Activated CD4-positive, alpha-beta T cell treated with anti-CD3 and anti-CD28 coated beads for 24 hours (primary cell): ENCODE measurements at places on chromosomes 1 and 21.

DNA sequence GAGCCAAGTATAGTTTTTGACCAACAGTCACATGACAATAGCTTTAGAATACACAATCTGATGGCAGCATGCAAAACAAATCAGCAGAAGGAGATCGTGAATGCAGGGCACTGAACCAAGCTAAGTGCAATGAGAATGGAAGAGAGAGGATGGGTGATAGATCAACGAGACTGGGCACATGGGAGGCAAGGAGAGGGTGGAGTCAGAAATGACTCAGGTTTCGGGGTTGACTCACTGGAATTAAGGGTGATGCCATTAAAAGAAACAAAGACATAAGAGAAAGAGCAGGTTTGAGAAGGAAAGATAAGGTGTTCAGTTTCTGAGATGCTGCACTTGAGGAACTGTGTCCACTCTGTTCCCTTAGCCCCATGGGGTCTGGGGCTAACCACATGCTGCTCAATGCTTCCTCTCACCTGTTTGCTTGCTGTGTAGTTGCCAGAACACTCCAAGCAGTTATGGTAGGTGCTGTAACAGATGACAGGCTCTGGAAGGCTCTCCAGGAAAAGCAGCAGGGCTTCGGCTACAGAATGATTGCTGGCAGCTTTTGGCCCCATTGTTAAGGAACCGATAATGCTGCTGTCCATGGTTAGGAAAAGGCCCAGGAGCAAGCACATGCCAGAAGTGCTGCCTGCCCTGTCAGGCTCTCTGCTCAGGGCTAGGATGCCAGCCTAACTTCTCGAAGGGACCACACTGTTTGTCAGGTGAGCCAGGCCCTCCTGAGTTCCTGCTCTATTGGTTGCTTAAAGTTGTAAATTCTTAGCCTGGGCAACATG lies 6.1 kb upstream of the MTF1 start:
- DNase-seq = peak; percentile 17

- no peak for DNase-seq
Observed at GRCh38 chr1:45769261-45769932, 18.9 kb upstream of the IPP start.

GRCh38 chr1:162135271-162135775 lies 65.8 kb downstream of the NOS1AP start:
- no peak for DNase-seq

DNA sequence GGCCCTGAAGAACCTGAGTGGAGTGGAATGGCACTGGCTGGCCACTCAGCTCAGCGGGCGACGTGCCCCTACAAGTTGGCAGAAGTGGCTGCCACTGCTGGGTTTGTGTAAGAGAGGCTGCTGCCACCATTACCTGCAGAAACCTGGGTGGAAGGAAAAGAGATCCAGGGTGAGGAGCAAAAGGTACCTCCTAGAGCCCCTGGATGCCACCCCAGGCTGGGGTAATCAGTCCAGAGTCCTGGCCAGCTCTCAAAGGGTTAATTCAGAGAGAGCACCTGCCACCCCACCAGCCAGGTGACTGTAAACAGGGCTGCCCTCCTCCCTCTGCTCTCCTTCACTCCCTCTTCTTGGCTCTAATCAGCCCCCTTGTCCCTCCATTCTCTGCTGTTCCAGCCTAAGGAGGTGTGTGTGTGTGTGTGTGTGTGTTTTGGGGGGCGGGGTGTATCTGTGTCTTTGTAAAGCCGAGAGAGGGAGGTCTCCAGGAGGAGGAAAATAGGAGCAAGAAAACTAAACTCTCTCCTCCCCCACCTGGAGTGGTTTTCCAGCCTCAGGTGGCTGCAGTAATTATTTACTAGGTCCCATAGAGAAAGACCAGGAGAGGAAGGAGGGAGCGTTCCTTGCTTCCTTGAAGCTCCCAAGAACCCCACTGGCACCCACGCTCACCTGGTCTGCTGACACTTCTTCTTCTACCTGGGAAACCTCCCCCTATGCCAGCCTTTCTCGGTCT lies 12.6 kb downstream of the TRIM46 start:
- DNase-seq = no peak

- no peak for DNase-seq
Observed at GRCh38 chr1:173423291-173423690, 53.8 kb upstream of the PRDX6 start.

DNA sequence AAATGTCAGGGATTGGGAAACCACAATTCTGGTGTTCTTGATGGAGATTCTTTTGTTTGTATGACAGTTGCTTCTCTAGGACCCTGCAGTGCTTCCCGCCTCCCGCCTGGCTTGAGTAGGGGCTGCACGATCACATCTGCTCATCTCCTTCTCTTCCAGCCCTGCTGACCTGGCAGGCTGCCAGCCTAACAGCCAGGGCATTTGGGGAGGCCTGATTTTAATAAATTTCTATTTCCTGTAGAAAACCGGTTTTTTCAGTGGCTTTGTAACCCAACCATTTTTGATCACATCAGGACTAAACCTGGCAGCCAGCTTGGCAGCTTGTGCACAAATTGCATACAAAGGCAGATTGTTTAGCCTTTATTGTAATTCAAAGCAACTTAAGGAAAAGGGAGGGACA lies 78.9 kb downstream of the UBE2U start:
- DNase-seq = no peak

GRCh38 chr1:44757420-44757819 lies 17.8 kb downstream of the KIF2C start:
- no peak for DNase-seq

GRCh38 chr1:12230549-12231275 lies 882 bp downstream of the VPS13D start:
- DNase-seq = no peak
